ENCODE measurements at places on chromosomes 2 and 18.

DNA sequence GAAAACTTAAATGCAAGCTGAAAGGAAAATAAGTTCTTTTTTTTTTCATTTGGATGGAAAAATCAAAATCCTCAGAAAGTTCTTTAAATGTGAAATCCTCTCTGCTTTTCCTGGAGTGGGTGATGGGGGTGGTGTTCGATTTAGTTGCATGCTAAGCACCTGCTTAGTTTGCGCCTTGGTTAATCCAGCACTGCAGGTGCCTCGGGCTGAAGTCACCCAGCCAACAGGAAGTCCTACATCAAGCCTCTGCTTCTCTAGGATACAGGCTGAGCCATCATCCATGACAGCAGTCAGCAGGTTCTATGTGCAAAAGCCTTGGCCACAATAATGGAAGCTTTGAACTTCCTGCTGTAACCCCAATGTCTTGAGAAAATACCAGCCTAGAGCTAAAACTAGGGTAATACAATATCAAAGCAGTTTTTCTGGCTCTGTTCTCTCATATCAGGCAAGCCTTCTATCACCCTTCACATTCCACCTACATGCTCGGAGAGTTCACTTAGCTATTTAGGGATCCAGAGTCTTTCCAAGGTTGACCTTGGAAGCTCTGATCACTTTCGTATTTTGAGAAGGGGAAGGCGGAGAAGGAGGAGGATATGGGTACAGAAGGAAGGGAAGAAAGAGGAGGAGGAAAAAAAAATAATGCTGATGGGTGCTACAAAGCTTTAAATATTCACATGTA lies 116.1 kb upstream of the LRRTM1 start:
- DNase-seq: no peak

GRCh38 chr2:238945433-238946150 lies 97.7 kb downstream of the TWIST2 start:
- DNase-seq: no peak

DNA sequence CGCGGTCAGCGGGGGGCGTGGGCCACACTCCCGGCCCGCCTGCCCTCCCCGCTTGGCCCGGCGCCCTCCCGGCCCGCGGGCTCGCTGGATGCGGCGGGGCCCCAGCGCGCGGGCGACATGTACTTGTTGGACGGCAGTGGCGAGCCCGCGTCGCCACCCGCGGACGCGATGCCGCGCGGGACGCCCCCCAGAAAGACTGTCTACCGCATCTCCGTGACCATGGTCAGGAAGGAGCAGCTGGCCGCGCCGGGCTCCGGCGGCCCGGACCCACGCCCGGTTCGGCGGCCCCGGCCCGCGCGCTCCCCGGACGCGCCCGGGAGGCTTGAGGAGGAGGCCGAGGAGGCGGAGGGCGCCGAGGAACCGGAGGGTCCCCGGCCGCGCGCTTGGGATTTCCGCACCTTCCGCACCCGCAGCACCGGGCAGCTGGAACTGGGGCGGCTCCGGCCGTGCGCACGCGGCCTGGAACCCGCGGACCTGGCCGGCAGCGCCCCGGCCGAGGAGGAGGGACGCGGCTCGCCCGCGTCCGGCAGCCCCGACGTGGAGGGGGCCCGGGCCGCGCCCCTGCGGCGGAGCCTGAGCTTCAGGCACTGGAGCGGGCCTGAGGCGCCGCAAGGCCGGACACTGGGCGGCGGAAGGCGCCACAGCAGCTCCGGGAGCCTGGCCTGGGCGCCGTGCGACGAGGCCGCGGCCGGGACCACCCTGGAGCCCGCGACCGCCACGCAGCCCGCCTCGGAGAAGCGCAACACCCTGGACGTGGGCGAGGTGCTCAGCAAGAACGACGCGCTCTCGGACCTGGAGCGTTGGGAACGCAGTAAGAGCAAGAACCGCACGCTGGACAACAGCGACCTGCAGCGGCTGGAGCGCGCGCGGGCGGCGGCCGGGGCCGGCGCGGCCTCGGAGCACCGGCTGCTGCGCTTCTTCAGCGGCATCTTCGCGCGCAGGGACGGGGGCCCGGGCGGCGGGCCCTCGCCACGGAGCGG lies 176.4 kb downstream of the AGAP1 start:
- DNase-seq: no peak

DNA sequence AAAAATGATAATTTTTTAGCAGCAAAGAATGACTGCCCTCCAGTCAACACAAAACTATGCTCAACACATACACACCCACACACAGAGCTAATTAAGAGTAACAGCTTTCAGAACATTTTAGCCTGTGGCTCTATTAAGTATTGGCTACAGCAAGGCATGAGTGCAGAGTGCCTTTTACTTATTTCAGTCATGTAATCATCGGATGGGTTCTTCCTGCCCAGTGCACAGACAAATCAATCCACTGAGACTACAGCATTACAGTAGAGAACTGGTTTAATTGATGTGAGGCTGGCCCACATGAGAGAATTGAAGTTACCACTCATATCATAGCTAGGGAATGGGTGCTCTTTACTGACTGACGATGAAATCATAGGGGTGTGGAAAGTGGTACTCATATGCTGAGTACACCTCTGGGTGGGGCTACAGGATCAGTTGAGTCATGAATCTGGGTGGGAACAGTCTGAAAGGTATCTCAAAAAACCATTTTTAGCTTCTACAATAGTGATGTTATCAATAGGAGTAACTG lies 241.0 kb downstream of the FSIP2 start:
- DNase-seq: no peak

GRCh38 chr18:45525301-45525700 lies 90.0 kb upstream of the SLC14A2 start:
- no peak for DNase-seq

DNA sequence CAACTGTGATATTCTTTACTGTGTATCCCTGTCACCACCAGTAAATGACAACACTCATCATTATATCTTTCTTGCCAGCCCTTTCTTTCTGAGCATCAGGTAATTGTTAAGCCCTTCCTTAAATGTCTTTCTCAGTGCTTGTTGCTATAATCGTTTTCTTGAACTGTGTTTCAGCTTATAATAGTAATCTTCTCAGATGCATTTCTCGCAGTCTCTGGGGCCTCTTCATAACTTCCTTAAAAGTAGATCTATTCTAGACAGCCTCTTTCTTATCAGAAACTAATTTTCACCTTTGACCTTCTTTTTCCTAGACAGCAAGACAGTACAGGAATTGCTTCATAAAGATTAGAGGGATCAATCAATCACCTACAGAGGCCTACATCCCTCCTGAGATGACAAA lies 648.1 kb downstream of the CPS1 start:
- no peak for DNase-seq

DNA sequence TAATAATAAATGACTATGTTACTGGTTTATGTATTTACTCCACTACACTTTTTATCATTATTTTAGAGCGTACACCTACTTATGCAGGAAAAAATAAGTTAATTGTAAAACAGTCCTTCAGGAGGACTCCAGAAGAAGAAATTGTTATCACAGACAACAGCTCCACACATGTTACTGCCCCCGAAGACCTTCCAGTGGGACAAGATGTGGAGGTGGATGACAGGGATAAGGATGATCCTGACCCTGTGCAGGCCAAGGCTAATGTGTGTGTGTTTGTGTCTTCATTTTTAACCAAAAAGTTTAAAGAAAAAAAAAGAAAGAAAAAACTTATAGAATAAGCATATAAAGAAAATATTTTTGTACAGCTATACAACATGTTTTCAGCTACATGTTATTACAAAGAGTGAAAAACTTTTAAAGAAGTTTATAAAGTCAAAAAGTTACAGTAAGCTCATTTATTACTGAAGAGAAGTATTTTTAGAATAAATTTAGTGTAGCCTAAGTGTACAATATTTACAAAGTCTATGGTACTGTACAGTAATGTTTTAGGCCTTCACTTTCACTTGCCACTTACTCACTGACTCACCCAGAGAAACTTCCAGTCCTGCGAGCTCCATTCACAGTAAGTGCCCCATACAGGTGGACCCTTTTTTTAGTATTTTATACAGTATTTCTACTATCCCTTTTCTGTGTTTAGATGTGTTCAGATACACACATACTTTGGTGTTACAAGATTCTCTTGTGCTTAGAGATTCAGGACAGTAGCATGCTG lies 7.5 kb downstream of the TGFBRAP1 start:
- no peak for DNase-seq

DNA sequence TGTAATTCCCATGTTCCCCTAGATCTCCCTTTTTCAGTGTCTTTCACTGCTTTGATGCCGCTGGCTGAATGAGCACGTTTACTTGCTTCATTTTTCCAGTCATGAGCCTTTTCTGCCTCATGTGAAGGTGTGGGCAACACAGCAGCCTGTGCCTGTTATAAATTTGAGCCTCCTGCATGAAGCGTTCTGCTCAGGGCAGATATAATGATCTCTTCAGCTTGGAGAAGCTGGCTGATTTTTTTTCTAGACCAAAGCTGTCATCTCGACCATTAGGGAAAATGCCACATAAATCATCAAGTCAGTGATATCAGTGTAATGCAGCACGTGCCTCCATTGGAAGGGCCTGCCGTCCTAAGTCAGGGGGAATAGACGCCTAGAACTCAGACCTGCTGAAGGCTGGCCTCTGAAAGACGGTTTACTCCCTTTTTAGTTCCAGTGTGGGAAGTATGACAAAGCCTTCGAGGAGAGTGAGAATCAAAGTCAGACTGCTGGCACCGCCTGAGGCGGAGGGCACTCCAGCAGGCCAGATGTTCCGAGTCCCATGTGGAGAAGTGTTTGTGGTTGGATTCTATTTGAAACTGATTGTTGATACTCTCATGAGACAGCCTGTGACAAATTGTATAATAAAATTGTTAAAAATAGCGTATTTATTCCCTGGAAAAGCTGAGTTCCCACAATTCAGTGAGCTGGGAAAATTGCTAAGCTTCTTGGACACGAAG lies 196.5 kb downstream of the MYO1B start:
- DNase-seq: no peak

GRCh38 chr2:135475128-135475527 lies 55.9 kb downstream of the ZRANB3 start:
- DNase-seq: no peak

- DNase-seq: no peak
Measured at GRCh38 chr18:48996041-48996440, 45.3 kb upstream of the SMAD7 start.

DNA sequence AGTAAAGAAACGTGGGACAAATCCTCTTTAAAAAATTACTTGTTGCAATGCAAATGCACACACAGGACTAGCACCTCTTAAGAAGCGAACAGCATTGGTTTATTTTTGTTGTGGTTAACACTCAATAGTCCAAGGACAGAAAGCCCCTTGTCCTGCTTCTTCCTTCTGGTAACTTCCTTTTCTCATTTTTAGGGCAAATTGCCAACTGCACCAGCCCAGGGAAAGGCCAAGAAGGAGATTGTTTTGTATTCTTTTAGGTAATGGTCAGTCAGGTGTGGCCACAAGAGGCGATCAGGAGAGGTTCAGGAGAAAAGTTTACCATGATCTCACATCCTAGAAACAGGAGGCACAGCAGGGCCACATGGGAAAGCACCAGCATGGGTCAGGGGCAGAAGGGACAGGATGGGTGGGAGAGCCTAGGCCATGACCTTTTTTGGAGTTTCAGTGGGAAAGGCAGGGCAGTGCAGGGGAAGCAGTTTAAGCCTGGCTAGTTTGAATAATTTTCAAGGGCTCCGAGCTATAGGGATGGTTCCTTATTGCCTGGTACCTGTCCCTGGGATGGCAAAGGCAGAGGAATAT lies 73.0 kb downstream of the CHRNA1 start:
- DNase-seq: no peak

- DNase-seq: no peak
Measured at GRCh38 chr2:200618590-200619021, 32.8 kb downstream of the AOX1 start.

DNA sequence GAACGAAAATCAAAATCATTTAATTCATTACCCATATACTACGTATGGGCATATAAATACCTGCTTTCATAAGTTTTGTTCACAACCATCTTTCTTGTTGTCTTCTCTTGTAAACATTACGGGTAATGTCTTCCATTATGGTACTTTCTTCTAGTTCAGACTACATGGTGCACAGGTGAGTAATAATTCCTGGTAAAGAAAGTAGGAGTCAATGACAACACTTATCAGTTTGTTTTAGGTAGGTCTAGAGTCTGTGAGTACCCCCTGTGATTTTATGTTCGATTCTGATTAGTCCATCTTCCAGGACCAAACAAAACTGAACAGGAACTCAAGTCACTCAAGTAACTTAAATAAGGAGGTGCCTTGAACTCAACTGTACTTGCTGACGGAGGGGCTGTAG lies 25.2 kb upstream of the CTLA4 start:
- no peak for DNase-seq

GRCh38 chr18:21652073-21652472 lies 40.0 kb downstream of the SNRPD1 start:
- DNase-seq: no peak

DNA sequence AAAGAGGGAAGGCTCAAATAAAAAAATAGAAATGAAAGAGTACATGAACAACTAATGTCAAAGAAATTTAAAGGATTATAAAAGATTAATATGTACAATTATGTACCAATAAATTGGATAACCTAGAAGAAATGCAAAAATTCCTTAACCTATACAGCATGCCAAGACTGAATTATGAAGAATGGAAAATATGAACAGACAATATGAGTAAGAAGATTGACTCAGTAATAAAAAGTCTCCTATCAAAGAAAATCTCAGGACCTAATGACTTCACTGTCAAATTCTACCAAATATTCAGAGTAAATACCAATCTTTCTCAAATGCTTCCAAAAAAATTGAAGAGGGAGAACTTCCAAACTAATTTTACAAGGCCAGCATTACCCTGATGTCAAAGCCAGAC lies 120.2 kb upstream of the SPOPL start:
- DNase-seq: no peak

- DNase-seq: no peak
Measured at GRCh38 chr2:18677280-18677679, 87.9 kb upstream of the NT5C1B start.

DNA sequence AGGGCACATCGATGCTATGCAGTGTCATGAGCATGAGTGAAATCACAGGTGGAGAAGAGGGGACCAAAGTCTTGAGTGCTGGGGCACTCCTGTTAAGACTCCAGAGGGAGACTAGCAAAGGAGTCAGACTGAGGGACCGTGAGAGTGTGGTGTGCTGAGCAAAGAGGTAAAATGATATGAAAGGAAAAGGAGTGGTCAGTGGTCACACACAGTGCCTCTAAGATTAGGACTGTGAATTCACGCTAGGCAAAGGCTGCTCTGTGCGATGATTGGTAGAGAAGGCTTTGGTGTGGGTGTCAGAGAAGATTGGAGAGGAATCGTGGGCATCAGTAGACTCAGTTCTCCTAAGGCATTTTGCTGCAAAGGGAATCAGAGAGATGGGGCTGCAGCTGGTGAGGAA lies 12.8 kb downstream of the SOCS6 start:
- DNase-seq: no peak

DNA sequence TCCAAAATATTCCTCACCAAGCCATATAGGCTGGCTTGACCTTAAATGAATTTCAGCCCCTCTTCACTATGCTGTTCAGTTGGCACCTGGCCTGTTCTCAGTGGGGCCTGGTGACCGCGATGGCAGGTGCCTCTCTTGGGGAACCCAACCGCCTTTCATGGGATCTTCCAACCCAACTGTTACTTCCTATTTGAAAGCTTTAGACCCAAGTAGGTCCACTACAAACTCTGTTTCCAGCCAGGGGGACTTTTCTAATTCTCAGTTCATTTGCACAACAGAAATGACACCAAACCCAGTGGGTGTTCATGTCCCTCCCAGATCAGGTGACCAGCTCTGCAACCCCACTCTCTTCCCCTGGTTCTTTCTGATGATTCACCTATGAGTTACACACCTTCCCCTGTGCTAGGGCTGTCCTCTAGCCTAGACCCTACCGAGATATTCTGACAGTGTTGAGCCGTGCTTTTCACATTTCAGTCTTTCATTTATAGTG lies 35.6 kb upstream of the NDUFV2 start:
- no peak for DNase-seq

GRCh38 chr2:49515996-49516782 lies 361.9 kb upstream of the FSHR start:
- DNase-seq: no peak

- no peak for DNase-seq
Measured at GRCh38 chr18:32379891-32380290, 90.8 kb downstream of the GAREM1 start.

All from stimulated activated CD4-positive, alpha-beta T cell treated with anti-CD3 and anti-CD28 coated beads, Interleukin-15, amount 100 ng/mL, for 1 hour (primary cell).